Fibroblast of skin of left quadriceps (primary cell): ENCODE measurements at places on chromosomes 11 and 22.

DNA sequence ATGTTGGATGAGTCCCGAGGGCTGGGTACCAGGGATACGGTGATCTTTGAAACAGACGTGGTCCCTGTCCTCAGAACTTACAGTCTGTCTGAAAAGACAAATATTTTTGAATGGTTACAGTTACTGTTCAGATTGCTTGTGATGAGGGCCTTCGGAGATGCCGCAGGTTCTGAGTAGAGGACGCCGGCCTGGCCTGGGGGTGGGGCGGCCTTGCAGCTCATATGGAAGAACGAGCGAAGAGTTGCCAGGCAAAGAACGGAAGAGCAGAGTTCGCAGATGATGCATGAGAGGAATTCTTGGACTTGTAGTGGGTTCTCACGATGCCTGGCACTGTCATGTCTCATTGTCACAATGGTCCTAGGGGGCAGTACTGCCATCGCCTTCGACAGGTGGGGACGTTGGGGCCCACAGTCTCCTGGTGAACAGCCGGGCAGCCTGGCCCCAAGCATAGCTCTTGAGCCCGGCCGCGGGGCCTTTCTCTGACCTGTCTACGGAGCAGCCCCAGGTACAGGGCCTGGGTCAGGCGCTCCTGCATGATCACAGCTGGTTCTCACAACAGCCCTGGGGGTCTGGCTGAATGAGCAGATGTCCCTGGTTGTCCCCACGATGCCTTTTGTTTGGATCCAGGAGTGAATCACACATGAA, 60.9 kb upstream of the PARVG start:
- DNase-seq: no peak

GRCh38 chr11:16783321-16783801, 44.9 kb downstream of the C11orf58 start:
- DNase-seq: no peak

- no peak for DNase-seq
Observed at GRCh38 chr11:67648140-67648795, 2.3 kb downstream of the ACY3 start.

- no peak for DNase-seq
Observed at GRCh38 chr22:35821654-35822053, 104.0 kb downstream of the APOL5 start.

DNA sequence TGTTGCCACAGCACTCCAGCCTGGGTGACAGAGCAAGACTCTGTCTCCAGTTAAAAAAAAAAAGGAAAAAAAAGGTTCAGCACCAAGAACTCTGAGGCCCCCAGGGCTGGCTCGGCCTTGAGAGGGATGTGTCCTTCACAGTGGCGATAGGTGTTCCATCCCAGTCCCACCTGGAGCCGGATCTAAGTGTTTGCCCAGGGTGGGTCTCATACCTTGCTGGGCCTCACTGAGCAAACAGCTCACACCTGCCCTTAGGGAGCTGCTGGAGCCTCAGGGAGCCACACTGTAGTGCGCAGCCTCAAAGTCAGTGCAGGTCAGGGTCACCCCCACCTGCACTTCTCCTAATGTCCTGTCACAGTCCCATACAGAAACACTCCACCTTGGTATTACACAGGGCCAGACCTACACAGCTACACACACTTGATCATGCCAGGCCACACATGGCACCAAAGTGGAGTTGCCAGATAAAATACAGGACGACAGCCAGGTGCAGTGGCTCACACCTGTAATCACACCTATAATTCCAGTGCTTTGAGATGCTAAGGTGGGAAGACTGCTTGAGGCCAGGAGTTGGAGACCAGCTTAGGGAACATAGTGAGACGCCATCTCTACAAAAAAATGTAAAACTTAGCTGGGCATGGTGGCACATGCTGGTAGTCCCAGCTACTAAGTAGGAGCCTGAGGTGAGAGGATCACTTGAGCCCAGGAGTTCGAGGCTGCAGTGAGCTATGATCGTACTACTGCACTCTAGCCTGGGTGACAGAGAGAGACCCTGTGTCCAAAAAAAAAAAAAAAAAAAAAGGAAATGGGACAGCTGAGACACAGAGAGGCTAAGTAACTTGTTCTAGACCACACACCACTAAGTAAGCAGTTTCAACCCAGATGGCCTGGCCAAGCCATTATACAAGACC, 7.3 kb downstream of the STARD10 start:
- DNase-seq: no peak
